Activated naive CD4-positive, alpha-beta T cell treated with anti-CD3 and anti-CD28 coated beads for 36 hours (primary cell): ENCODE measurements at places on chromosomes 1 and 21. TPM values are rescaled to one million over a fixed set of nuclear protein-coding genes. Genes with fewer than 3 reads are reported as not detected.

The ENSA gene
- 193 TPM for total RNA-seq

The PLA2G2F gene
- not detected for total RNA-seq

The GRIK3 gene
- total RNA-seq, result not detected

The RAB7B gene
- not detected for total RNA-seq

The ZFP69 gene
- total RNA-seq, result 3.5 TPM
